ENCODE measurements at places on chromosomes 3 and 15.

- ATAC-seq, result peak; percentile 34
These were observed 481.0 kb upstream of the PROK2 start for GRCh38 chr3:72266016-72266370.

DNA sequence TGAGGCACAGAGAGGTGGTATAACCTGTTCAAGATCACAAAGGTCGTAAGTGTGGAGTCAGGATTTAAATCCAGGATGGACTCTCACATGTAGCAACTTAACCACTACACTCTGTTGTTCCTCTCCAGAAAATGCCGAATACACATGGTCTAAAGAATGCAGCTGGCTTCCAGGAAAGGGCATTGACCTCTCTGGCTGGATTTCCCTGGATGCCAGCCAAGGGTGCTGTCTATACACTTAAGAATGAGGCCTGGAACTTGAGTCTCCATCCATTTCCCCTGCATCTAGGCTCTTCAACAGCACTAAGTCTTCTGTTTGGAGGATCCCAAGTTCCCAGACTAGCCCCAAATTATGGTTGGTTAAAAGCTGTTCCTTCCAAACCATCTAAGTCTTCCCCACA is 60.5 kb downstream of the CERS3 start:
- ATAC-seq, result no peak

DNA sequence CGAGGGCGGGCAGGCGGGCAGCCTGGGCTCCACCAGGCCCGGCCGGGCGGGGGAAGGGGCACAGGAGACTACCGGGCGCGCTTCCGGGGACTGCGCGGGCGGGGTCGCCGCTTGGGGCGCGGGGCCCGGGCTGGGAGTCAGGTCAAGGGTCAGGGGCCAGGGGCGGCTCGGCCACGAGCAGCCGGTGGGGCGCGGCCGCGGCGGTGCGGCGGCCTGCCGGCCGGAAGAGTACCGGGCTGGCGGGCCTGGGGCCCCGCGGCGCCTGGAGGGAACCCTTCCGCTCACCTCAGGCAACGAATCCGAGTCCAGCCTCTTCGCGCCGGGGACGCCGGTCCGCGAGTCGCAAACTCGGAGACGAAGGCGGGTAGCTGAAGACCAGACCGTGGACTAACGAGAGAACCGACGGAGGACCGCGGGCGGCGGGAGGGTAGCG is 225 bp downstream of the RHOA start:
- peak; percentile 17 for ATAC-seq

- ATAC-seq, result no peak
These were observed 33.4 kb downstream of the LINGO1 start for GRCh38 chr15:77599357-77599756.

GRCh38 chr3:106276151-106276550 is 407.3 kb upstream of the CBLB start:
- no peak for ATAC-seq
